Omental fat pad (tissue), 4 donors: ENCODE measurements at places on chromosomes 5 and 9. TPM values are rescaled to one million over a fixed set of nuclear protein-coding genes. Genes with fewer than 3 reads are reported as not detected.

- DNase-seq: no peak
Measured at GRCh38 chr9:129933185-129934040, 98.2 kb downstream of the USP20 start.

GRCh38 chr9:125906144-125906543 is 159.0 kb downstream of the PBX3 start:
- no peak for DNase-seq

GRCh38 chr9:68775003-68775730 is 70.1 kb downstream of the PIP5K1B start:
- no peak for DNase-seq

DNA sequence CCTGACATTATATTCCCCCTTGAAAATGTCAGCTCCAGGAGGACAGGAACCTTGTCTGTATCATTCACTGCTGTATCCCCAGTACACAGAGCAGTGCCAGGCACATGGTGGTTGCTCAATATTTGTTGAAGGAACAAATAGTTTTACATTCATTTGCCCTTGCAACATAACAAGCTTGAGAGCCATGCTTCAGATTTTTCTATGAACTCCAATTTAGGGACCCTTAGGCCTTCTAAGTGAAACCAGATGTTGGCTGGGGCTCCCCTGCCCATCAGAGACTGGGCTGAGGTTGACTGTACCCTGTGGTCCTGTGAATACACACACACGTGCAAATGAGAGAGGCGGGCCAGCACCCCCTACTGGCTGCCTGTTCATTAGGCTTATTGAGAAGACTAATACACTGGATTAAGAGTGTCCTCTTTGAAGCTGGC is 214.9 kb upstream of the WWC1 start:
- DNase-seq: no peak

- no peak for DNase-seq
Measured at GRCh38 chr9:35696520-35697215, 6.9 kb upstream of the TPM2 start.

DNA sequence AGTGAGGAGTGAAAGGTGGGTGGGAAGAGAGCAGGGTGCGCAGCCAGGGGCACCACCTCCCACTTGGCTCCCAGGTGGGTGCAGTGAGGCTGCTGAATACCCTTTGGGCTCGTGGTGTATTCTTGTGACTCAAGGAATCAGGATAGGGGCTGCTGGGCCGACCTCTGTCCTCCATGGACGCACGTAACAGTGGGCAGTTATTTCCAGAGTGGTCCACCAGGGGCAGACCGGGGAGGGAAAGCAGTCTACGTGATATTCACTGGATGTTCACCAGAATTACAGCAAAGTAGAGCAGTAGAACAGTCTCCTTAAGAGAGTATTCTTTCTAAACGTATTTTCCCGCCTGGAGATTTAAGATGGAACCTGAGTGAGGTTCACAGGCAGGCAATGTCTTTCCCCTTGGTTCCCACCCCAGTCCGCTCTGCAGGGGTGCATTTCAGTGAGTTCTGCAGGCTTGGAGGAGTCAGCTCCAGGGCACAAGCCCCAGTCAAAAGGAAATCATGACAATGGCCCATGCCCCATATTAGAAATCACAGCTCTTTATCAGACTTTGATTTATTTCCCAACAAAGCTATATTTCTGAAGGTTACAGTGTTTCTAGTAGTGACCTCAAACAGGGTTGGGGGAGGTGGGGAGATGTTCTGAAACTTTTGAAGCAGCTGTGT is 88.7 kb downstream of the SYK start:
- DNase-seq: no peak

- DNase-seq: no peak
Measured at GRCh38 chr5:168152660-168153059, 138.8 kb upstream of the WWC1 start.

DNA sequence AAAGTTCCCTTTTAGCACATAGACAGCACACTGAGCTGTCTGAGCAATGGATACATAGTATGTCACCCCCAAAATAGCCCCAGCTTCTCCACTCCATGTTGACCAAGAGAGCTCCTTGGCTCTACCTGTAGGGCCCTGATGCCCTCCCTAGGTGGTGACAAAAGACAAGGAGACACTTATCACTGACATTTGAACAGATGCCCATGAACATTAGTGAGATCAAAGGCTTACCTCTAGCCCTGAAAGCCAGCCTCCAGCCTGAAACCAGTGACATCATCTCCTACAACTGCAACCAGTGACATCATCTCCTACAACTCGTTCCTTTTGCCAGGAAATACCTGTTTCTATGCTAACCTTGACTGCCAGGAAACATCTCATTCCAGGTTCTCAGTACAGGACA is 122.7 kb downstream of the FSTL4 start:
- no peak for DNase-seq

DNA sequence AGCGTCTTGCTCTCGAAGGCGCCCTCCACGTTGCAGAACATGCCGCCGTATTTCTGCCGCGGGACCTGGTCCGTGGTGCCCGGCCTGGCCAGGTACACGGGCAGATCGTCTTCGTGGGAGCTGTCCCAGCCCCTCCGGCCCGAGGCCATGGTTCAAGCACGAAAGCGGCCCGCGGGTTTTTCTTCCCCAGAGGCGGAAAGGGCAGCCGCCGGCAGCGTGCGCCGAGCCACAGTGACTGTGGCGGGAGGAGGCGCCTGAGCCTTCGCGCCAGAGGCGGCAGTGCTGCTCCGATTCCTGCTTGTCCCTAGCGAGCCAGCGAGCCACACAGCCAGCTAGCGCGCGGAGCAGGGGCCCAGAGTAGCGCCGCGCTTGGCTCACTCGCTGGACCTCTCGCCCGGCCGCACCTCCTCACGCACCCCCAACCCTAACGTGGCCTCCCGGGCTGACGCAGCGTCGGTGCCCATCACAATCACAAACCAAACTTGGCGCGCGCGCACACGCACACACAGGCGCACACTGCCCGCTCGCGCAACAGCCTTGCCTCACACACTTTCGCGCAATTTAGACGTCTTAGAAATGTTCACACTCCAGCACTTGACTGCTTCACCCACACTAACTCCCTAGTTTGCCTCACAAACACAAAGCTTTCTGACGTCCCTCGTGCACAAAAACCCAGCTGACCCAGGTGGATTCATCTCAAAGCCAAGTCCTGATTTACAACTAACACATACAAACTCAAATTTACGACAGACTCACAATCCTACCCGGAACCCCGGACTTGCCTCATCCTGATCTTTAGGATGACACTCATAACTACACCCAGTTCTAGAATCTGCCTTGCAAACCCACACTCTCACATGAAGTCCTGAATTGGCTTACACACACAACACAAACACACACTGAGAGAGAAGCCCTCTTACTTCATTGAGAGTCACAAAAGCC is at the start of gene DPYSL3:
DPYSL3 (minus strand) TSS at position 359 of the 942 bp plus-strand sequence; CDS start at position 149, 210 bp downstream.
- DNase-seq: peak; percentile 27

GRCh38 chr5:160342413-160342941 is 27.9 kb downstream of the C1QTNF2 start:
- no peak for DNase-seq

DNA sequence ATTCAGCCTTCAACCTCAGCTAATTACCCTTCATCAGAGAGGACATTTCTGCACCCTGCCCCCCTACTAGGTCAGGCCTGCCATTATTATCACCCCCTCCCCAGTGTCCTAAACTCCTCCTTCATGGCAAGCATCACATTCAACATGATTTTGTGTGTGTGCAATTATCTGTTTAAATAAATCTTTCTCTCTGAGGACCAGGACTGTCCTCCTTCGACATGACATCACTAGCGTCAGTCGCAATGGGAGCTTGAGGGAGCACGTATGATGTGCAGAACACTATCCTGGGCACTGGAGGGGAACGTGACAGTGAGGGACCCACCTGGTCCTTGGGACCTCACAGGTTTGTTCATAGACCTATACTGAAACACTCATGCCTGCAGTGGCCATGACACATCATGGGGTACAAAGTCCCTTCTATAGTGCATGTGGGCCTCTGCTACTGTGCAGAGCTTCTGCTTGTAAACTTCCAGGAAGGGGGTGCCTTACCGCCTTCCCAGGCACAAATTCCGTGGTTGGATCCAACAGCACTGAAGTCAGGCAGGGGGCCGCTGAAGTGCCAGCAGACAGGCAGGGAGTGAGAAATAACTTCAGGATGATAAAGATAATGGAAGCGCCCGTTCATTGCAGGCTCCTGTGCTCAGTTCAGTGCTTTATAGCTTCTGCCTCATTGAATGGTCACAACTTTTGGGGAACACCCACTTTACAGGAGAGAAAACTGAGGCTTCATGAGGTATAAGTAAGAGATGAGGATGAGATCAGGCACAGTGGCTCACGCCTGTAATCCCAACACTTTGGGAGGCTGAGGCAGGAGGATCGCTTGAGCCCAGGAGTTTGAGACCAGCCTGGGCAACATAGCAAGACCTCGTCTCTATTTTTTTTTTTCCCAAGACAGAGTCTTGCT is 36.0 kb upstream of the STXBP1 start:
- DNase-seq: no peak

DNA sequence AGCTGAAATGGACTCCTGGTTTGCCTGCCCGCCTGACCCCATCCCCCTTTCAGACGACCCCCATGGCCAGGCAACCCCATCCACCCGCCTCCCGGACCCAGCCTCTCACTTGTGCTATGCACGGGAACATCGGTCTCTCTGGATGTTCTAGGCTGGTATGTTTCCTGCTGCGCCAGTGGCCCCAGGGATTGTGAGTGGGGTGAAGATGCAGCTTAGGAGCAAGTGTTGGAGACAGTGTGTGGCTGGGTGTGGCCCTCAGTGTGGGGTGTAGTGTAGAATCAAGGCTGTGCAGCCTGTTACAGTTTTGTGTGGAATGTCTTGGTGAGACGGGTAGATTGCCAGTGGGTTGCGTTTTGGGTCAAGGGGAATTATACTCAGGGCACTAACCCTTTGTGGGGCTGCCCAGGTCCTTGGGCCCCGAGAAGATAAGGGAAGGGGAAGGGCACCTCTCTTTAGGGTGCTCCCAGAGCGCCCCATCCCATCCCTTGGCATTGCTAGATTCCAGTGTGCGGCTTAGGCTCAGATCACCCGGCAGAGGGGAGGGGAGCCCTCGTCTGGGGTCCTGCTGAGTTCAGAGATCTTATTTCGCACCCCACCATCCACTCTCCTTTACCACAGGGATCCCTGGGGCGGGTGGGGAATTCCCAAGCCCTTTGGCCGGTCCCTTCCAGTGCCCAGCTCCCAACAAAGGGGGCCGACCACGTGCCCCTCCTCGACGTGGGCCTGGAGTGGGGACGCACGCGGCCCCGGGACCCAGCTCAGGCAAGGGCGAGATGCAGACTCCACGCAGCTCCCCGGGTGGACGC is 4.6 kb downstream of the IER5L start:
- no peak for DNase-seq

DNA sequence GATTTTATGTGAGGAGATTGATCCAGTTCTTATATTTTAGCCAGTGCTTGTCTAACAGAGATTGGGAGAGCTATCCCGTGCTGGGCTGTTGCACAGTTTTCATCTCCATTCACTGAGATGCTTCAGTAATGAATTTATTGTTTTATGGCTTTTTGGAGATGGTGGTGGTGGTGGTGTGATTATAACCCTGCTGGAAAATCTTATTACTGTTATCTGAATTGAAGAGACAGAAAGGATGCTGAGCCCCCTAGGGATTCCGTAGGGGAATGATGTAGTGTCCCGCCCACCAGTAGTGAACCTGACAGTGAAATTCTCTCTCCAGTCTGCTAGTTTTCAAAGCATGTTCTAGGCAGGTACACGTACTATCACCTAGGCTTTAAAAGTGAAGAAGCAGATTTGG is 1.9 kb downstream of the RAI14 start:
- no peak for DNase-seq

GRCh38 chr9:34994260-34994899 is 4.8 kb downstream of the DNAJB5 start:
- DNase-seq: no peak

- no peak for DNase-seq
Measured at GRCh38 chr9:131469951-131470350, 32.8 kb upstream of the POMT1 start.

DNA sequence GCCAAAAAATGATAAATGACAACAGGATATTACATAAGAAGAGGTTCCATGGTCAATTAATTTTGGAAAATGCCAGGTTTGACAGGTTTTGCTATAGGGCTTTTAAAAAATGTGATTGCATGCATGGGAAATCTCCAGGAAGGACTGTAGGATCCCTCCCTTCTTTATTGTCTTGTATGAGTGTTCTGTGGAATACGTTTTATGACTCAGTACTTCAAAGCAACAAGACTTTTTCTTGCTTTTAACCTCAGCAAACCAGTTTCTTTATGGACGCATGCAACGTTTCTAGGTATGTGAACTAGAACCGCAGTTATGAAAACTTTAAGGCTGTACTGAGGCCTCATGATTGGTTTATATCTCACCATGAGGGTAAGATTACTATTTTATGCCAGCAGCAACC is 76.6 kb upstream of the NTRK2 start:
- DNase-seq: no peak

- DNase-seq: no peak
Measured at GRCh38 chr9:78559449-78559885, 262.5 kb downstream of the PSAT1 start.

The MGAT4B gene
- total RNA-seq: 77.1 TPM

The S1PR3 gene
- total RNA-seq: 34.7 TPM

The FOXD4L3 gene
- total RNA-seq: not detected

The CPEB4 gene
- total RNA-seq: 43.2 TPM

The RFESD gene
- 0.88 TPM for total RNA-seq

The FASTKD3 gene
- total RNA-seq: 17.8 TPM

The CBY3 gene
- total RNA-seq: not detected
